HuH-7.5 (cell line): ENCODE measurements at places on chromosomes 11 and 22.

- no peak for DNase-seq
Measured at GRCh38 chr11:123421589-123421988, 8.5 kb upstream of the GRAMD1B start.

DNA sequence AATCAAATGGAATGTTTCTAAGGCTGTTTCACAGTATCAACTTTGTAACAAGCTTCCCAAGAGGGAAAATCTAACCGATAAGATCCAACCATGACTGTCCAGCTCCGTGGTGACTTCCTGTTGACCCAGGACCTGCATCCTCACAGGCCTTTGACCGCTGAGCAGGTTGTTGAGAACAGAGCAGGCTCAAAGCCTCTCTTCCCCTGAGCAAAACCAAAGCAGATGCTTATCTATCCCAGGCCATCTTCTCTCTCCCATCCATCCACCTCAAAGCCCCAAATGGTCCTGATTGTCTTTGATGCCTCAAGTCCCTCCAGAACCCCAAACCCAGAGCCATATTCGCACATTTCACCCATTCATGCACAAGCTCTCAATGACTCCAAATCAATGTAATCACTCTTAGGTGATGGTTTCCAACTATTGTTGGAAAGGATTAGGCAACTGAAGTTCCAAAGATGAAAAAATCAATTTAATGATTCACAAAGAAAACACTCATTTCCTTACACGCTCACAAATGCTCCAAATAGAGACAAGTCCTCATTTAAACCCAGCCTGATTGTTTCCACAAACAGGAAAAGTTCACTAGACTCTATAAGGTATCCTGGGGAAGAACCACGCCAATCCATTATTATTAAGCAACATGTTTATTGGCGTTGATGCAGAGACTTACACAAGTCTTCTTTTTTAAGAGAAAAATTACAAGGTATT, 48.7 kb downstream of the C11orf58 start:
- DNase-seq, result no peak

DNA sequence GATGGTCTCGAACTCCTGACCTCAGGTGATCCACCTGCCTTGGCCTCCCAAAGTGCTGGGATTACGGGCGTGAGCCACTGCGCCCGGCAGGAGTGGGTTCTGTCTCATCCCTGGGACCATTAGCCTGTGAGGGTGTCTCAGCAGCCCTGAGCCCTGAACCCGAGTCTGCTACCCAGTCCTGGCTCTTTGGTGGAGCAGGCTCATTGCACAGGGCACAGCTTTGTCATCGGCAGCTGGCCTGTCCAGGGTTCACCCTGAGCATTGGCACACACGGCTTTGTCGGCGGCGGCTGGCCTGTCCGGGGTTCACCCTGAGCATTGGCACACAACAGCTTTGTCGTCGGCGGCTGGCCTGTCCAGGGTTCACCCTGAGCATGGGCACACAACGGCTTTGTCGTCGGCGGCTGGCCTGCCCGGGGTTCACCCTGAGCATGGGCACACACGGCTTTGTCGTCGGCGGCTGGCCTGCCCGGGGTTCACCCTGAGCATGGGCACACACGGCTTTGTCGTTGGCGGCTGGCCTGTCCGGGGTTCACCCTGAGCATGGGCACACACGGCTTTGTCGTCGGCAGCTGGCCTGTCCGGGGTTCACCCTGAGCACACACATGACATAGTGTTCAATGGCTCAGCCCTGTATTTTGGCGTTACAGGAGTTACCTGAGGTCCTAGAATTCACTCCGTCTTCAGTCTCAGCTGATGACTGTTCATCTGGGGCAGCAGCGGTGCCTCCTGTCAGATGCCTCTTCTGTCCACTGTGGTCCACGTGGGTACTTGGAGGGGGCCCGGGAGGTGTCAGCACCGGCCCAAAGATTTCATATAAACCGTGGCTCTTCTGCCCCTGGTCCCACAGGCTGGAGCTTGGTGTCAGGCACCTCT, 1082.5 kb downstream of the BRD1 start:
- DNase-seq, result no peak

DNA sequence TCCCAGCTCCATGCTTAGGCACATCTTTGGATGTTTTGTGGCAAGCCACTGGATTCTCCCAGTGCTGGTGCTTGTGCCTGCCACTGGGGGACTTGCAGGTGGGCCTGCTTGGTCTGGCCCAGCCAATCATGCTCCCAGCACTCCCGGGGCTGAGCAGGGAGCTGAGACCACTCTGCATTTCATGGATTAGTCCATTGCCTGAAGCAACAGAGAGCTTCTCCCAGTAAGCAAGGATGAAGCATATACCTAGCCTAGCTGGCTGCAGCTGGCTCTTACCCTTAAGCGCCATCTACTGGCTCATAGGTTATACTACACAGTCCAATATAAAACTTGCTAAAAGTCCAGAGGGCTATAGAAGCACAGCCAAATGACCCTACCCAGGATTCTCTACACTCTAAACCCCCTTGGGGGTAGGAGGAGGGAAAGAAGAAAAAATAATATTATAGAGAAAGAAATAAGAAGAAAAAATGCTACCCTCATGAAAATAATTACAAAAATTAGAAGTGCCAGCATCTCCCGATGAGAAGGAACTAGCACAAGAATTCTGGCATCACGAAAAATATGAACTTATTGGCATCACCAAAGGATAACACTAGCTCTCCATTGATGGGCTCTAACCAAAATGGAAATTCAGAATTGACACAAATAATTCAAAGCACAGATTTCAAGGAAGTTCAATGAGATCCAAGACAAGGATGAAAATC, 275.3 kb downstream of the C11orf87 start:
- DNase-seq, result no peak

- DNase-seq, result no peak
Measured at GRCh38 chr11:113167599-113167998, 146.8 kb upstream of the TTC12 start.

- DNase-seq, result no peak
Measured at GRCh38 chr11:62540804-62541701, 5.6 kb downstream of the AHNAK start.

DNA sequence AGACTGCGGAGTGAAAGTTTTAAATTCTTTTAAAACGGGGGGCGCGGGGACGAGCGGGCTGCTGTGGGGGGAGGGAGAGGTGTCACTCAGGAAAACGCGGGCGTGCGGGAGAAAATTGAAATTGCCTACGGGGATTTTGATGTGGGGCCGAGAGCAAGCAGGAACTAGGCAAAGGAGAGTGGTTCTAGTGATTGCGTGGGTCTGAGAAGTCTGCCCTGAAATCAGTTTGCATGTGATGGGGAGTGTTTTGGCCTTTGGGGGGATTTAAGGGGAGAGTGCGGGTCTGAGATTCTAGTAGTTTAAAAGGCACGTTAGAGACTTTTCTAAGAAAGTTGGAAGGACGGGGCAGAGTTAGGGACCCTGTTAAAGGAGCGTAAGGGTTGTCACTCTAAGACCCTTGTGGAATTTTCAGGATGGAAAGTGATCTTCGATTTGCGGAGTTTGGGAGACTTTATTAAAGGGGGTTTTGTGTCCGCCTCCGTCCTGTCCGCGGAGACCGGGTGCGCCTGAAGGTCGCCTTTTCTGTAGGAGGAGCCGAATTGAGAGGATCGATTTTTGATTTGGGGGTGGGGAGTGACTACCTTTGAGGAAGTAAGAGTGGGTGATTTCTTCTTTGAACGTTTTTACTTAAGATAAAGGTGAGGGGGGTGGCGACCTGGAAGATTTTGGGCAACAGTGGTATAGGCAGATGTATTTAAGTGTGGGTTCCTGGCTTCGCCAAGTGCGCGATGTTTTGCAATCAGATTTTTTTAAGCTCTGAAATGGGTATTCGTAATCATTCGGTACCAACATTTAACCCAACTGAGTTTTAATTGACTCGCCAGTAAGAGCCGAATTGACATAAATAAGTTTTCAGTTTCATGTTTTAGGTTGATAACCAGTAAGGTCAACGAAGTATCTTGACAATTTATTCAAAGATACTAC, 1.1 kb downstream of the EED start:
- no peak for DNase-seq

DNA sequence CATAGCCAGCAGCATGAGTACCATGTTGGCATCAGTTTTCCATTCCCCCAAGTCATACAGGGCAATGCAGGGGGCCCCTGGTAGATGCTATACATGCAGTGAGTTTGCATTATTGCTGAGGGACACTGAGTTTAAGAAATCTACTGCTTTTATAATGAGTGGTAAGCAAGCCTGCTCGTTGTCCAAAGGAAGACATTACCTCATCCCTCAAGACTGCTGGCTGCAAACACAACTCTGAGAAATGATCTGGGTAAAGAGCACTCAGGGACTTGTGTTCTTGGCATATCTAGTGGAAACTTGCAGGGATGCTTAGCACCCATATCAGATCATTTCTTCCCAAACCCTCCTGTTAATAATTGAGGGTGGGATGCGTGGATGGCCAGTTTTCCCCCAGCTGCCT, 77.9 kb downstream of the CWC15 start:
- no peak for DNase-seq

GRCh38 chr22:50581950-50582492, 628 bp downstream of the CHKB start:
- no peak for DNase-seq

- no peak for DNase-seq
Measured at GRCh38 chr11:3685923-3686322, 14.7 kb upstream of the CHRNA10 start.
